ENCODE measurements at places on chromosomes 11 and 22.

- no peak for DNase-seq
Observed at GRCh38 chr11:6655790-6656583, at the start of gene DCHS1. Gene DCHS1, minus strand, starts transcription at chr11:6655809. Its CDS starts 14,196 bp downstream, at chr11:6641613.

GRCh38 chr11:1456596-1457325 is 29.8 kb downstream of the MOB2 start:
- no peak for DNase-seq

DNA sequence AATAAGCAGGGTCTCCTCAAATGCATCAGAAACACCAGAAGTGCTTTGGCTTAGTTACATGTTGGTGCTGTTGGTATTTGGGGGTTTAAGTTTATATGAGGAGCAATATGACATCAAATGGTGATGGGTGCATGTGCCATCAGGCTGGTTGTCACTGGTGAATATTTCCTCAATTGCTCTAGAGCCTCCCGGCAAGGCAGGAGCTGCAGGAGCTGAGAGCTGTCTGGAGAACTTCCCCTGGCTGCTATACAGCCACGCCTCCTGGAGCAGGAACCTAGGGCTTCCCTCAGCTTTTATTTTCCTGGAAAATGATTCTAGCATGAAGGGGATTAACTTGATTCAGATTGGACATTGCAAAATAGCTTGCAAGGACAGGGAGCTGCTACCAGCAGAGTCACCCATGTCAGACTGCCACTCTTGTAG is 15.8 kb downstream of the IGLL5 start:
- no peak for DNase-seq

DNA sequence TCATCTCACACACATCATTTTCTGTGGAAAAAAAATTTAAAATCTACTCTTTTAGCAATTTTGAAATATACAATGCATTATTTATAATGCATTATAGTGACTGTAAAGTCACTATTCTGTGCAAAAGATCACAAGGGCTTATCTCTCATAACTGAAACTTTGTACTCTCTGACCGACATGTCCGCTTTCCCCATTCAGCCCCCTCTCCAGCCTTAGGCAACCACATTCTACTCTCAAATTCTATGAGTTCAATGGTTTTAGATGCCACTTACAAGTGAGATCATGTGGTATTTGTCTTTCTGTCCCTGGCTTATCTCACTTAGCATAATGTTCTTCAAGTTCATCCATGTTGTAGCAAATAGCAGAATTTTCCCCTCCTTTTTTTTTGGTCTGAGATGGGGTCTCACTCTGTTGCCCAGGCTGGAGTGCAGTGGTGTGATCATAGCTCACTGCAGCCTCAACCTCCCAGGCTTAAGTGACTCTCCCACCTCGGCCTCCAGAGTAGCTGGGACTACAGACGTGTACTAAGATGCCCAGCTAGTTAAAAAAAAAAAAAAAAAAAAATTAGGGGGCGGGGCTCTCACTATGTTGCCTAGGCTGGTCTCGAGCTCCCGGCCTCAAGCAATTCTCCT is 44.5 kb downstream of the SYN3 start:
- DNase-seq: no peak

DNA sequence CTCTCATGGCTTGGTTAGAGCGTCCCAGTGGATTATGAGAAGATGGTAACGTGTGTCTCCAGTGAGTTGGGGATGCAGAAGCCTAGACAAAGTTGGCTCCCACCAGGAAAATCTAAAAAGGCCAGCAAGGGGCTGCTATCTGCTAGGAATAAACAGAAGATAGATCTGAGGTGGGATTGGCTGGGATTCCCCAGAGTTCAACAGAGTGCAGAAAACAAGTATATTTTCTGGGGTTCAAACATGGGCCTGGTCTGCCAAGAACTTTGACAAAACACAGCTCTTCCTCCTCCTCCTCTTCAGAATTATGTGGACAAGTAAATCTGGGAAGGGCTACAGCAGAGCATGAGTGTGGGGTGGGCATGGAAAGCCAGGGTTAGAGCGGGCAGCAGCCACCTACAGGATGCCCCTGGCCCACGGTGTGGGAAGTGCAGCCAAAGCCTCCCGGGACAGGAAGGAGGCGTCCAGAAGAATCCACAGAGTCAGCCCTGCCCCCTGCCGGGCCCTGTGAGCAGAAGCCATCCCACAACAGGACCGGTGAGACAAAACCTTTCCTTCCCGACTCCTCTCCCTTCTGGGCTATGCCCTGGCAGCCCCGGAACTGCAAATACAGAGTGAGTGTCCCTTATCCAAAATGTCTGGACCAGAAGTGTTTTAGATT is 67.1 kb downstream of the CD82 start:
- no peak for DNase-seq

DNA sequence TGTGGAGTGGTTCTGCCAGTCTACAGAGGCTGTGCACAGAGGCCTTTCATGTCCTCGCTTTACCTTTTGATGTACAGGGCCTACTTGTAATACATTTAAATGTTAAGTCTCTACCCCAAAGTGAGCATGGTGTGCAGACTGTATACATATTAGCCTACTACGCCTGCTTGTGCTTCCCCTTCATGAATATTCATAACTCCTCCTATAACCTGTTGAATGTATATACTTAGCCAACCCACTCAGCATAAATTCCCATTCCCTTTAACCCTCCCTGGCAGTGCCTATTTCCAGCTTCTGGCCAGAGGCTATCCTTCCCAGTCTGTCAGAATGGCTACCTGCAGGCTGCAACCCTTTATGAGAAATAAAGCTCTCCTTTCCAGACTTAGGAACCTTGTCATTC is 116.1 kb downstream of the WNT11 start:
- DNase-seq: no peak

GRCh38 chr11:120389693-120390584 is 53.7 kb downstream of the ARHGEF12 start:
- no peak for DNase-seq

- no peak for DNase-seq
Observed at GRCh38 chr11:3123761-3124733, 41.1 kb downstream of the OSBPL5 start.

GRCh38 chr22:49014227-49015201 is 813.2 kb downstream of the BRD1 start:
- no peak for DNase-seq

DNA sequence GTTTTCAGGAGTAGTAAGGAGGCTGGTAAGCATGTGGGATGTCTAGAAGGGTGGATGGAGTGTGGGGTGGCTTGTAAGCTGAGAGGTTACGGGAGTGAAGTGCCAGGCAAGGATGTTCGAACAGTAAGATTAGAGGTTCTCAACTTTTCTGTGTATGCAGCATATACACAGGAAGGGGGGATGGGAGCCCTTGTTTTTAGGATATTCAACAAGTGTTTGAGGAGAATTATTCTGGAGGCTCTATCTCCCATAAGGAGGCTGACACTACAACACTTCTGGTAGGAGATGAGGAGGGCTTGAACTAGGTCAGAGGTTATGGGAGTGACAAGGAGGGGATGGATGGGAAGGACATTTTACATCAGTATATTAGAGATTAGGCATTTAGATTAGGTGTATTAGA is 109.5 kb downstream of the TEAD1 start:
- DNase-seq: no peak

GRCh38 chr11:46234311-46234710 is 43.2 kb upstream of the CREB3L1 start:
- DNase-seq: no peak

DNA sequence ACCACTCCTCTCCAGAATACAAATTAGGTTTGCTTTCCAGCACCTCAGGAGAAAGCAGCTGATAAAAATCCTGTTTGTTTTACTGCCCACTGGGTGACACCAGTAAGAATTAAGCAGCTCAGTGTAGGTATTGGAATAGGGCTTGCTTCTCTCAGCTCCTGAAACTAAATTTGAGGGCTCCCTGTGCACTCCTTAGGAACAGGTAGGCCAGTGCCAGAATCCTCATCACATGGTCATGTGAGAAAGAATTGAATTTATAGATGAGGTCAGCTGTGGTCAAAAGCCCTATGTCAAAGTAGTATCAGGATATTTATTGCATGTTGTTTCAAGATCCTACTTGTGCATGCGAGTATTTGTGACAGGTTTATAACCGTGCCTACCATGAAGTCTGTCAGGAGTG is 1.0 kb downstream of the PRSS23 start:
- no peak for DNase-seq

DNA sequence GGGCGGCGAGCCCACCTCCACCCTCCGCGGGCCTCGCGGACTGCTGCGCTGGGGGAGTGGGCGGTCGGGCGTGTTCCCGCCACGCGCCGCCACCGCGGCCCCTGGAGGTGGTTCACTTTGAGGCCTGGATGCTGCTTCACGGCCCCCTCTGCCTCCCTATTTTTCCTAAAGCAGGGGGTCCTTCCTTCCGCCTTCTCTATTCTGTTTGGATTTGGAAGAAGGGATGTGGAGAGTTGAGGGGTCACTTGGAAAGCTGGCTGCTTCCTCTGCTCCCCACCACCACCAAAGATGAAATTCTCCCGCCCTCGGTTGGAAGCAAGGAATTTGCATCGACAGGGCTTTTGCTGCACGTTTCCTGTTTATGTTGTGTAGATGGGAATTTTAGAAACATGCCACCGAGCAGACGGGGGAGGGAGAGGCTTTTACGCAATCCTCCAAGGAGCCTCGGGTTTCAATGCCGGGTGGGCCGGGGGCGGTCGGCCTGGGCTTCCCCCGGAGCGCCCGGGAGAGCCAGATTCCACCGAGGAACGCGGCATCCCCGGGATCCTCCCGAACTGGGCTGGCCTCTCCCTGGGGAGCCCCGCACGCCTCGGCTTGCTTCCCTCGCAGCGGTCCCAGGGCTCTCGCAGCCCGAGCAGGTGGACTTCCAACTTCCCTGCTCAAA is 403 bp upstream of the SBF2 start:
- no peak for DNase-seq

GRCh38 chr11:130737866-130738431 is 178.3 kb downstream of the SNX19 start:
- DNase-seq: no peak

DNA sequence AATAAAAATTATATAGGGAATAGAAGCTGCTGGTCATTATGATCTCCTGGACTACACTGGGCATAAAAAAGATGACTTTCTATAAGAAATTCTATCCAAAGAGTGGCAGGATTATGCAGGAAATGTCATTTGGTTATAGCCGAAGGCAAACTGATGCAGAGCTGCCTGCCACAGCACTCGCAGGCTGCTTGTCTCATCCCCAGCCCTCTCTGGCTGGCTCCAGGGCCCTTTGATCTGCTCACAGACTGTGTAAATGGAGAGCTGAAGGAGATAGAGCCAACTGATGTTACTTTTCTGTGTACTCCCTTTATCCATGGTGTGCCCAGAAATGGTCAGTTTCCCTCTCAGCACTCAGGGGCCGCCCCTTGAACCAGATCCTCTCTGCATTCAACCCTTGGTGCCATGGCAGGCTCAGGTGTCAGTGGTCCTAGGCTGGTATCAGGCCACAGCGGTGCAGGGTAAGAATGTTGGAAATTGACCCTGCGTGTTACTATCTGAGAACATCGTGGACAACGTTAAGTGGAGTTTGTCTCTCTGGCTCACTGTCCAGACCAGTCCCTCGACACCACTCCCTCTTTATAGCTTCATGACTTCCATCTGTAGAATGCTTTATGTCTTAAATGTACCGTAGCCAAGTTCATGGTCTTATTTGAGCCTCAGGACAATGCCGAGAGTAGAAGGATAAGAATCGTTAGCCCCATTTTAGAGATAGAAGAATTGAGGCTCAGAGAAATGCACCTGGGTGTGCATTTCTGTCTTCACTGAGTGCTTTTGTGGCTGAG is 27.8 kb downstream of the TEAD1 start:
- no peak for DNase-seq

GRCh38 chr11:44702889-44703288 is 23.9 kb upstream of the TSPAN18 start:
- DNase-seq: no peak

DNA sequence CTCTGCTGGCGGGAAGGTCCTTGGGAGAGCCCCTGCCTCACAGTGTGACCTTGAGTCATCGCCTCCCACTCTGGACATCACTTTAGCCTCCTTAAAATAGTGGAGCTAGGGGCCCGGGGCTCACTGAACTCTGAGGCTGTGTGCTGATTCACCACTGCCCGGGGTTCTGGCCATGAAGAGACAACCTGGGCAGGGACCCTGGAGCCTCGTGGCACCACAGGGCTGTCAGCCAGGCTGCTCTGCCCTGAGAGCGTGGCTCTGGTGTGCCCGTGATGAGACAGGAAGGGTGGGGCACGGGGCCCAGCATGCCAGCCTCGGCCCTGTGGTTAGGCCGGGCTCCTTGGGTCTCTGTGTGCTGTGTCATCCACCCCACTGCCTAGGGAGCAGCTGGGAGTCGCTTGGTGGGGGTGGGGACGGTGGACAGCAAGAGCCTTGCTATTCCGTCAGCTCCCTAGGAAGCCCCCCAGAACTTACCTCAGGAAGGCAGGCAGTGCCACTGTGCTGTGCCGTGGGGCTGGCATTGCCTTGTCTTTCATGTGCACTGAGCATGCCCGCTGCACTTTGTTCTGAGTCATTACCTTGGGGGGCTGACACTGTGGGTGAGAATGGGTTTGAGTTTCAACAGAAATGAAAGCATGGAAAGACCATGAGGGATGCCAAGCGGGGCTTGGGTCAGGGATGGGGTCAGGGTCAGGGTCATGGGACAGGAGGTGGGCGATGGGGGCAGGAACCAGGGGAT is 31.7 kb downstream of the TPCN2 start:
- DNase-seq: no peak

- no peak for DNase-seq
Observed at GRCh38 chr11:123206791-123207434, 11.9 kb upstream of the CLMP start.

DNA sequence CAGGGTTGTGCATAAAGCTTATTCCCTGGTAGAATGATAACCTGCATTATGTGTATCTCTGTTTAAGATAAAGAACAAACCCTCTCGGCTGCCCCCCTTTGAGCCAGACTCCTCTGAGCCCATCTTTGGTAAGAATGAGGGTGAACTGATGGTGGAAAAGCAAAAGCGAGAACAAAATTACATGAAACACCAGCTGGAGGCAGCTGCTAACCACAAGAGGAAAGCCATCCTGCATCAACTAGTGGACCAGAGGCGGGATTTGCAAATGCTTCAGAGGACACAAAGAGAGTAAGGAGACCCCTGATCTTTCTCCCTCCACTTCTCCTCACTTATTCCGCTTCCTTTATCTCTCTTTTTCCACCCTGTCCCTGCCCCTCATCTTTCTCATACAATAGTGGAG is 40.3 kb downstream of the CCDC81 start:
- DNase-seq: no peak

DNA sequence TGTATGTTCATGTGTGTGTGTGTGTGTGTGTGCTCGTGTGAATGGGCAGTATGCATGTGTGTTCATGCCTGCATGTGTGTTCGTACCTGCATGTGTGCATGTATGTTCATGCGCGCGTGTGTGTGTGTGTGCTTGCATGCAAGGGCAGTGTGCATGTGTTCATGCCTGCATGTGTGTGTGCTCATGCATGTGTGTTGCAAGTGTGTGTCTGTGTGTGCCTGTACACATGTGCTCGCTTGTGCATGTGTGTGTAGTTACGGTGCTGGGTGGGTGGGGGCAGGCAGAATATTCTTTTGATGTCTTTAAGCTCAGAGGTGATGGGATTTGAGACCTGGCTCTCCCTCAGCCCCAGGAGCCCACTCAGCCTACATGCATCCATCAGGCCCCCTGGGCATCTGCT is 822.1 kb downstream of the BRD1 start:
- DNase-seq: no peak
